Central memory CD8-positive, alpha-beta T cell (primary cell): ENCODE measurements at places on chromosomes 4 and X.

GRCh38 chrX:12791257-12792228, at the start of gene PRPS2:
Gene PRPS2 (plus strand): TSS chrX:12791412. CDS start chrX:12791498, 86 bp downstream.
- DNase-seq: peak; percentile 44

DNA sequence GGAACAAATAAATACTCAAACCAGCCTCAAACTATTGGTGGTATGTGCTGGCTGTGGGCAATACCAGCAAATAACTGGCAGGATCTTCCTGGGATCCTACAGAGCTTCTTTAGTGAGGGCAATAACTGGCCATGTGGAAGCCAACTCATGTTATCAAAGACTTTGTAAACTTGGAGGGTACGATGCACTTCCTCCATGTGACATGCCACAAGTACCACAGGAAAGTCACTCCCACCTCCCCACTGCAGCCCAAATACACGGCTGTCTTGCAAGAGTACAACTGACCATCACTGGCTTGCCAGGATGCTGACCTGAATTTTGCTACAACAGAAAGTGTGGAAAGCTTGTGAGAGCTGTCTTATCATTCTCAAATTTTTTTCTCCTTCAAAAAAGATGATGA, 93.3 kb upstream of the MAML3 start:
- no peak for DNase-seq

DNA sequence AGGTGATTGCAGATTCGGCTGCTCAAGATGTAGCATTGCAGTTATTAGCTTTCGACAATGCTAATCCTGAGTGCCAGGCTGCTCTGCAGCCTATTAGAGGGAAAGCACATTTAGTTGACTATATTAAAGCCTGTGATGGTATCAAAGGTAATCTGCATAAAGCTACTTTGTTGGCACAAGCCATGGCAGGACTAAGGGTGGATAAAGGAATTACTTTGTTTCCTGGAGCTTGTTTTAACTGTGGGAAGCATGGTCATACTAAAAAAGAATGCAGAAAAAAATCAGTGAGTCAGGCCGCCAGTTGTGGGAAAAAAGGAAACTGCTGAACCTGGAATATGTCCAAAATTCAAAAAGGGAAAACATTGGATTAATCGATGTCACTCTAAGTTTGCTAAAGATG, 154.9 kb upstream of the TECRL start:
- DNase-seq: no peak

- DNase-seq: no peak
These were observed 63.5 kb downstream of the ANAPC4 start for GRCh38 chr4:25440478-25441030.

DNA sequence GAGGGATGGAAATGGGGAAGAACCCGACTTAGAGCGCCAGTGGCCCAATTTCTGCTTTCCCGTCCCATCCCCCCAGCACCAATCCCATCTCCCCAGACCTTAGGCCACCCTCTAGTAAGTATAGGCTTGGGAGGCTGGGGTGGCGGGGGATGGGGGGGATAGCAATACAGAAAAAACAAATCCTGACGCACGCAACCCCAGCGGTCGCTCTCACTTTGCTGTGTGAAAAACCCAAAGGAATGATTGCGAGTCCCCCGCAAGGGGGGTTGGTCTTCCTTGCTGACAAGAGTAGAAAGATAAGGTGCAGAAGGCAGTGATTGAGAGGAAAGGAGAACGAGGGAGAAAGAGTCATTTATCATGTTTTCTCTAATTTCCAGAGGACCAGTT, 863 bp downstream of the CPE start:
- DNase-seq: no peak

DNA sequence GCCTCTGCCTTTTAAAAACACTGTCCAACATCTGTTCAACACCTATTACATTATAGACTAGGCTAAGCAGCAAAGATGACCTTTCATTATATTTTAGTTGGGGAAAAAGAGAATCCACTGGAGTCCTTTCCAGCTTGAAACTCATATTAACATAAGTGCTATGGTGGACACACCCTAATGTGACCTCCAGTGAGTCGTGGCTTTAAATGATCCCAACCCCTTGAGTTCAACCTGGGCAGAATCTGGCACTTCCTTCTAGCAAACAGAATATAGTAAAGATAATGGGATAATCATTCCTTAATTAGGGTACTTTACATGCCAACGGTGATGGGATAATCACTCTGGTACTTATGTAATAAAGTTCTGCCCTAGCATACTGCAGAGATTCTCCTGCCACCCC, 162.6 kb downstream of the MAB21L2 start:
- no peak for DNase-seq
